M059J (cell line): ENCODE measurements at places on chromosomes 5 and 9. TPM values are rescaled to one million over a fixed set of nuclear protein-coding genes. Genes with fewer than 3 reads are reported as not detected.

- DNase-seq = no peak
These were observed 53.0 kb upstream of the CNTLN start for GRCh38 chr9:17081814-17082213.

REEP2 gene
- total RNA-seq = 0.32 and 1.6 TPM in 2 replicates

PCDHB15 gene
- total RNA-seq = 0.17 TPM in 1 of 2 replicates, not detected in the other

DNA sequence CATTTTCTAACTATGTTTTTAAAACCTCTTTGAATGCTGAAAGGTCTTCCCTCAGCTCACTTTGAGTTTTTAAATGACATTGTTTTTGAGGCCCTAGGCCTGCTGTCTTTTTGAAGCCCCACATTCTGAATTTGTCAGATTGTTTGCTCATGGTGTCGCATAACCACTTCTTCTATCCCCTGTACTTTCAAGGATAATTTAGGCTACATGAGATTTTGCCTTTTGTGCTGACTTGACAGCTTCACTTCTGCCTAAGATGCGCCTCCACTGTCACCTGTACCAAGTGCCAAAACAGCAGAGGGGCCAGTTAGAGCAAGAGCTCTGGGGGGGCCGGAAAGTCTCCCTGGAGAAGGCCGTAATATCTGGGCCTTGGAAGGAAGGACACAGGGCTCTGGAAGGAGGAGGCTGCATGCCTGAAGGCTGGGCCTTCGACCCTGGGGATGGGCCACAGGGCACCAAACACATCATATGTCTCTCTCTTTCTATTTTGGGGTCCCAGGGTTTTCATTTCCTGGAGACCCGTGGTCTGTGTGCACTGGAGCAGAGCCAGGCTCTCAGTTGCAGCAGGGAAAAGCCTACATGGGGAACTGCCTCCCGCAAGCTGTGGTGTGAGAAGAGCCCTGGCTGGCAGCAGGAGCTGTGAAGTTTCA, 49.1 kb downstream of the NDST1 start:
- DNase-seq = no peak

CSF2 gene
- 6.3 and 16.8 TPM in 2 replicates for total RNA-seq

- no peak for DNase-seq
These were observed 282.9 kb downstream of the FER start for GRCh38 chr5:109030360-109031143.

DNA sequence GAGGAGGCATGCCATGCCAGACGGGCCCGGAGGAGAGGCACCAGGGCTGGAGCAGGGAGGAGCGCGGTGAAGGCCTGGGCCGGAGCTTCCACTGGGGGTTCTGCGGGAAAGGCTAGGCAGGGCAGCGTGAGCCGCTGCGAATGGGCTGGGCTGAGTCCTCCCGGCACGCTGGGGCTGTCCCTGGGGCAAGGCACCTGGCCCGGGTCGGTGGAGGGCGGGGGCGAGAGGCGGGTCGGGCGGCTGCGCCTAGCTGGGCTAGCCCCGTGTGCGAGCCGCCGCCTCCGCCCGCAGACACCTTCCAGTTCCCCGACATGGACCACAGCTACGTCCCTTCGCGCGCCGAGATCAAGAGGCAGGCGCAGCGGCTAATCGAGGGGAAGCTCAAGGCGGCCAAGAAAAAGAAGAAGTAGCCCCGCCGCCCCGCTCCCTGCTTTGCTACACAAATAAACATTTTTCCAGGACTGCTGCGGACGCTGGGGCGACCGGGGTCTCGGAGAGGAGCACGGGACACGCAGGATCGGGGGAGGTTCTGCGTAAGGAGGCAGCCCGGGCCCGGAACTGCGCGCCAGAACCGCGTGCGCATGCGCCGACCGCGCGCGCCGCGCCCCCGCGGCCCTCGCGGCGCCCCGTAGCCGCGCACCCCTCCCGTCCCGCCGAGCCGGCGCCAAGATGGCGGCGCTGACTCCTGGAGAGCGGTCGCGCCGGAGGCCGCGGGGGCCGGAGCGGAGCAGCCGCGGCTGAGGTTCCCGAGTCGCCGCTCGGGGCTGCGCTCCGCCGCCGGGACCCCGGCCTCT, at the start of gene RABL6:
Gene RABL6, plus strand, starts transcription at position 668 of the 794 bp plus-strand sequence. CDS start 249 bp downstream, outside the sequence.
- peak; percentile 70 for DNase-seq

OR13F1 gene
- not detected in 2 replicates for total RNA-seq

ZNF879 gene
- 0.07 and 0.47 TPM in 2 replicates for total RNA-seq

GPR21 gene
- total RNA-seq = not detected in 2 replicates

SLC45A2 gene
- not detected in 2 replicates for total RNA-seq

AGXT2 gene
- 0.07 TPM in 1 of 2 replicates, not detected in the other for total RNA-seq

EQTN gene
- total RNA-seq = not detected in 2 replicates

DNA sequence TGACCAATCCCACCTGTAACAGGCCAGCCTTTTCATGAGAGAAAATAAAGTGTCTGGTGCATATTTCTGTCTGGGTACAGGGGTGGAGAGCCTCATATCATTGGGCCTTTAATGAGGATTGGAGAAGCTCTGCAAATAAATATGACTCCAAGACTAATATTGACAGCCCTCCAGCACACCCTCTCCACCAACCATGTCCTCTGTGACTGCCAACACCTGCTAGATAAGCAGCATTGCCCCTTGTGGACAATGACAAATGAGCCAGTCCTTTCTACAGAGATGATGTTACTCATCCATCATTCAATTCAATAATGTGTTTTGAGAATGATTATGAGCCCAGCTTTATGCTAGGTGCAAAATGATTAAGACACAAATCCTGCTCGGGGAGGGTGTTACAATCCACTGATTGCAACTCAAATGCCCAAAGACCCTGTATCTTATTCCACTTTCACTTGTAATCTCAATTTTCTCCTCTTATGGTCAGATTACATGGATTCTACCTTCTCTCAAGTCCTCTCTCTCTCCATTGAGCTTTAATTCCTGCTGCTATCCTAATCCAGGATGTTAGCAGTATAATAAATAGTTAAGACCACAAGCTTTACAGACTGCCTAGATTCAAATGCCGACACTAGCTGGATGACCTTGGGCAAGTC, 2.1 kb upstream of the GFRA3 start:
- peak; percentile 9 for DNase-seq

GRCh38 chr5:59037453-59037852, 454.6 kb downstream of the RAB3C start:
- no peak for DNase-seq

C5orf46 gene
- total RNA-seq = 5.9 and 10.0 TPM in 2 replicates

DNA sequence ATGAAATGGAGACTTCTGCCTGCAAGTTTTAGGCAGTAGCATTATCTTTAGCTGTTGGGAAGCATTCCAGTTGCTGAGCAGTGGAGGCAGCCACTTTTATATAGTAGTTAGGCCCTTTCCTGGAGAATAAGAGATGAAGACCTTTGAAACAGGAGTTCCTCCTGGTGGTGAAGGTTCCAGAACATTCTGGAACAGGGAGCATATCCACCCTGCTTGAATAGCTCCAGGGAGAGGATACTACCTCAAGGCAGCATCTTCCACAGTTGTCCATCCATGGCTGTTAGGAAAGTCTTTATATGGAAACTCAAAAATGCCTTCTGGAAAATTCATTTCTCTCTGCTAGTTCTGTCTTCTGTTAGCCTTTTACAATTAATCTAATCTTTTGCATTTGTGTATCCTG, 3.0 kb downstream of the ASPN start:
- no peak for DNase-seq

DNA sequence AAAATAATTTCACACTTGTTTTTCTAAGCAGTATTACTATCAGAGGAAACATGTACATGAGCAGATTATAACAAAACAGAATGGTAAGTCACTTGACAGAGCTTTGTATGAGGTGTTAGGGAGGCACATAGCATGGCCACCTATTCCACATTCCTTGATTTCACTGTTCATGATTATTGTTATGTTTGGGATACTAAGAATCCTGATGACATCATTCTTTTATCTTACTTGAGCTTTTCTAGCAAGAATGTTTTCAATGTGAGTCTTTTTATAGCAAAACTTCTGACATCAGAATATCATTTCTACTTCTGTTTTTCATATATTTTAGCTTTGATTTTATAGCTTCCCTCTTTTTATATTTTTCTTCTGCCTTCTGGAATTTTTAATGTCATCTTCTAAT, 208.2 kb downstream of the DMRTA1 start:
- no peak for DNase-seq

DNA sequence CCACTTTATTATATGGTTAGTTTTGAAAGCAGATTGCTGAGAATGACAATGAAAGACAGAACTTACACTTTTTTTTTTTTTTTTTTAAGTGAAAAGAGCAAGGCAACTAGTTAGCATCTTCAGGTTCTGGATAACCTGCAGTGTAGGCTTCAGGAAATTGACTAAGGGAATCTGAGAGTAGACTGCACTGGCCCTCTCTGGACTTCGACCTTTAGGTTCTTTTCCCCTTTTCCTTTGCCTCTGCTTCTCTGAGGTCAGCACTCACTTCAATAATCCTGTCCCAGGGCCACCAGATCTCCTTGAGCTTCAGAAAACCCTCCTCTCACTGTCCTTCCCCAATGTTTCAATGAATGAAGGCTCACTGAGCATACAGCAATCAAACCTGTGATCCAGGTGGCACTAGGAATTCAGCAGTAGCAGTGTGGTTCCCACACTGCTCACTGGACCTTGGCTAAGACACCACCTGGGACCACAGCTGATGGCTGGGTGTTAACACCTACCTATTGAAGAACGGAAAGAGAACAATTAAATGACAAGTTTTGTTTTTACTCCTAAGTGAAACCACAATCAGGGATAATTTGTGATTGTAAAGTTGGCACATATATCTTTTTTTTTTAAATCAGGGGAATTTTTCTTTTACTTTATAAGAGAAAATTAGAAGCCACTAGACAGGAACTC, 85.8 kb upstream of the IL6ST start:
- DNase-seq = no peak

DNA sequence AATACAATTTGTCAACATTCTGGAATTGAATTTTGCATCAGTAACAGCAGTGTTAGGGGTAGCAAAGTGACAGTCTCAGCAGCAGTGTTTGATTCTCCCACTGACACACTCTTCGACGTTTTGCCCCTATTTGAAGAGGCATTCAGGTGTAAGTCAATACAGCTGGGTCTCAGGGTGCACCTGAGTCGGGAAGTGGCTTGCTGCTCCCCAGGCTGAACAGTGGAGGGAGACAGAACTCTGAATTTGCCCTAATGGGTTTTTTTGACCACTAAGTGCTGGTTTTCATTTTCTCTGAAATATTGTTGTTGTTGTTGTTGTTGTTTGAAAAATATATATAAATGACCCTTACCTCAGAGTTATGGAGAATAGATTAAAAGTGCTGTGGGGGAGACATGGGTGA, 223.2 kb downstream of the TLR4 start:
- no peak for DNase-seq
